ENCODE measurements at places on chromosomes 6 and 20.

DNA sequence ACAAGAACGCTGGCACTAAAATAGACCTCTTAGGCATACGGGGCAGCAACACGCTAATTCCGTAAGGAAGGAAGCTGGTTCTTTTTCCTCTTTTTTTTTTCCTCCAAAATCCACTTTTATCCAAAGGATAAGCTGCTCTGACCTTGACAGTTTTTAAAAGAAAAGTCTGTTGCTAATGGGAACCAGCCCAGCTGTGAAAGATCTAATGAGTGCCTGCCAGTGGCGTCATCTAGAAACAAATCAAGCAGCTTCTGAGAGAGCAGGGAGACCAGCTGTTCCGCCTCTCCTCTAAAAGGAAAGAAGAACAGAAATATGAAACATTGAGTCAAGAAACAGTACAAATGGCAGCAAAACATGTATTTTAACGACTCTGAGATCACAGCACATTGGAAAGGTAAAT lies 78.6 kb downstream of the FAXC start:
- no peak for DNase-seq

DNA sequence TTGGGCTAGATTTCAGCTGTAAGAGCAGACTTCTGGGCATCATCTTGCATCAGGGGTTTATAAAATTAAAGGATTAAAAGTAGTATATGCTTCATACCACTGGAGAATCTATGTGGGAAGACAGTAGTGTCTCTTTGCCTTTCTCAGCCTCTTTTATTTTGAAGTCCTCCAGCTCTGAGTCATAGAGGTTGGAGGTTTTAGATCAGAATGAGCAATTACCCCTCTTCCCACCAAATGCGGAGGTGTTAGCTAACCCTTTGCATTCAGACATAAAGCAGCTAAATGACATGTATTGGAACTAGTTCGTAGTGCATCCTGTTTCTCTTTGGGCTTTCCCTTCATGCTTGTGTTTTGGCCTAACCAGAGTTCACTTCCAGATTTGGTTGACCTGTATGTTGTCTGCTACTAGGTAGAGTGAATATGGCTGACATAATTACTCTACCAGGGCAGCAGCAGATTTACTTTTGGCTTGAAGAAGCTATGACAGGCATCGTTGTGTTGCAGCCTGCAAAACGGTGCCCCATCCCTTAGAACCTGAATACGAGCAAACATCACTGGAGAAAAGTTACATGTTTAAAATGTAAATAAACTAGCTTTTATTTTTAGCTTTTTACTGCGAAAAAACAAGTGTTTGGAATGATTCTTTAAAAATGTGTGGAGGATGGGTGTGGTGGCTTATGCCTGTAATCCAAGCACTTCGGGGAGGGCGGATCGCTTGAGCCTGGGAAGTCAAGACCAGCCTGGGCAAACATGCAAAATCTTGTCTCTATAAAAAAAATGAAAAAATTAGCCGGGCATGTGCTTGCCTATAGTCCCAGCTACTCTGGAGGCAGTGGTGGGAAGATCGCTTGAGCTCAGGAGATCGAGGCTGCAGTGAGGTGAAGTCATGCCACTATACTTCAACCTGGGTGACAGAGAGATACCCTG lies 82.2 kb downstream of the MYO6 start:
- DNase-seq, result no peak

DNA sequence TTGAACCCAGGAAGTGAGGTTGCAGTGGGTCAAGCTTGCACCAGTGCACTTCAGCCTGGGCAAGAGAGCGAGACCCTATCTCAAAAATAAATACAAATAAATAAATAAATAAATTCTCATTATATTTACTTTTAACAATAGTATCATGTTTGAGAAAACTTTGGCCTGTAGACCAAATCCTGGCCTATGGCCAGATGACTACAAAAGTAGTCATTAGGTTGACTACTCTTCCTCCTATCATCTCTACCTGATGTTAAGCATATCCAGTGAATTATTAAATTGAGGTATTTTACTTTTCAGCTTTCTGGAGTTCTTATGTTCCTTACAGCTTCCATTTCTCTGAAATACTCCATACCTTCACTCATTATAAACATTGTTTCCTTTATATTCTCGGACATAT lies 280.6 kb downstream of the LAMA2 start:
- no peak for DNase-seq

- DNase-seq, result no peak
Measured at GRCh38 chr20:12597551-12597950, 411.2 kb upstream of the SPTLC3 start.

GRCh38 chr6:56796196-56796532 lies 153.5 kb upstream of the DST start:
- DNase-seq, result no peak

- no peak for DNase-seq
Measured at GRCh38 chr6:26330859-26331217, 34.2 kb upstream of the BTN3A2 start.

DNA sequence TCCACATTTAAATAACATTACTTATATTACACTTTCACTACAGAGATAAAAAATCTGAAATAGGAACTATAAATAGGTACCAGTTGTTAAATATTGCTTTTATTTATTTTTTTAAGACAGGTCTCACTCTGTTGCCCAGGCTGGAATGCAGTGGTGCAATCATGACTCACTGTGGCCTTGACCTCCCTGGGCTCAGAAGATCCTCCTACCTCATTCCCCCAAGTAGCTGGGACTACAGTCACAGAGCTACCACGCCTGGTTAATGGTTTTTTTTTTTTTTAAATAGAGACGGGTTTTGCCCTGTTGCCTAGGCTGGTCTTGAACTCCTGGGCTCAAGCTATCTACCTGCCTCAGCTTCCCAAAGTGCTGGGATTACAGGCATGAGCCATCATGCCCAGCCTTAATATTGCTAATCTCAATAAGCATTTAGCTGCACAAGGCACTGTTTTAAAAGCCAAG lies 17.3 kb downstream of the EEF1E1 start:
- DNase-seq, result no peak

DNA sequence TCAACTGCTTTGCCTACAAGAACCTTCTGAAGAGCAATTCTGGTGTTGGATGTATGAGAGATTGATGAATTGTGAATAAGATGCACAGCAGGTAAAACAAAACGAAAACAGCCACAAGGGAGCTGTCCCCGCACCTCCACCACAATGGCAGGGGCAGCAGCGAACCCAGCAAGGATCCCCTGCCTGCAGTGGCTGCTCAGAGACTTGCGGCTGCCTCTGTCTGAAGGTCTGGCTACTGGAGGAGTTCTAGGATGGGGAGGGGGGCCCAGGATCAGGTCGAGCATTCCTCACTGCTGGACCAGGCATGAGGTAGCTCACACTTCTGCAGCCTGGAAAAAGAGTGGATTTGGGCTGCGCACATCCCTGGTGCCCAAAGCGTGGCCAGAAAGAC lies 523.5 kb downstream of the CDH26 start:
- no peak for DNase-seq

- no peak for DNase-seq
Measured at GRCh38 chr20:50788045-50788991, 6.5 kb upstream of the BCAS4 start.

- no peak for DNase-seq
Measured at GRCh38 chr20:57880571-57880892, 170.7 kb upstream of the PMEPA1 start.

DNA sequence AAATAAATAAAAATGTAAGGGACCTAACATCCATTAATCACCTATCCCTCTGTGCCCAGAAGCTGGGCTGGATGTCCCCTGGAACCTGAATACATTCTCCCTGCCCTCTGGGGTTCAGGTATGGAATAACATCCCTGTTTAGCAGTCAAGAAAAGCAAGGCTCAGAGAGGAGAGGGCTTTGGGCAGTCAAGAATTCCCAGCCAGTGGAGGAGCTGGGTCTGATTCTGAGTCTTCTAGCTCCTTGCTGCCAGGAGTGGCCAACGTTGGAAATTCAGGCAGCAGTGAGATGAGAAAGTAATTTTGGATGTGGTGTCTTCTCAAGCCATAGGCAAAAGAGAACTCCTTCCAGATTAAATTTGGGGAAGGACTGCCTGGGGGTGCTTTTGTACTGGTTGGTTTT lies 42.6 kb upstream of the ZNFX1 start:
- DNase-seq, result no peak

DNA sequence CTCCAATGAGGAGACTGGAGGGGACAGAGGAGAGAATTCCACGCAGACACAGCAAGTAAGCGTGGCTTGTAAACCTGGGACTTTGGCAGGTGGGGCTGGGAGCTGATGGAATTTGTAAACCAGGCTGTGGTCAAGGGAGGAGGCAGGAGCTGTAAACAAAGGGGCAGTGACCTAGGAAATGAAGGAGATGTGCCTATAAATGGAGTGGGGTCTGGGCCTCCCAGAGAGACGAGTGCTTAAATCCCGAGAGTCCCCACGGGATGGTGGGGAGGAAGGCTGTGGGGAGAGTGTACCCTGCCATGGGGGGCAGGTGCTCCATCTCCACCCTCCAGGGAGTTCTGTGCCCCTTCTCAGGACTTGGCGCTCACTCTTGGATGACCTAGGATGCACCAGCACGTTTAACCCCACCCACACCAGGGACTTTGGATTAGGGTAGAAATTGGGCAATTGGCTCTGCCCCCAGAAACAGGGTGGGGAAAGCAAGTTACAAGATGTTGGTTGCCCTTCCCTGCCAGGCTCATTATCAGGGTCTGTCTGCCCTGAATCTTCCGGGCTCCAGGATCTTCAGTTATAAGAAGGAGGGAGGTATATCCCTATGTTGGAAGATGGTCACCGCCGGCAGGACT lies 4.0 kb upstream of the DHX16 start:
- no peak for DNase-seq

DNA sequence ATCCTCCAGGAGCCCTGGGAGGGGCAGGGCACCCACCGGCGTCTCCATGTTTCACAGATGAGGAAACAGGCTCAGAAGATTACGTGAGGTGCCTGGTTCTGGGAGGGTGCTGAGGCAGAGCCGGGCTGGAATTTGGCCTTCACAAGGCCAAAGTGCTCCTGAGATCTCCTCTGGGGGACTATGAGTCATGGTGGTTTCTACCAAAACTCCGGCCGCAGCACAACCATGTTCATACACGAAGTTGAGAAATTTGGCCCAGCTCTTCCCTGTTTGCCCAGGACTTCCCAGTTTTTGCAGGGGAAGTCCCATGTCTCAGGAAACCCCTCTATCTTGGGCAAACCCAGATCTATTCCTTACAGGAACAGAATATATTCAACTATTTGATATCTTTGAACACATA lies 172.9 kb upstream of the CDYL start:
- DNase-seq, result no peak

GRCh38 chr20:60446267-60447111 lies 488.3 kb downstream of the CDH26 start:
- DNase-seq, result no peak

DNA sequence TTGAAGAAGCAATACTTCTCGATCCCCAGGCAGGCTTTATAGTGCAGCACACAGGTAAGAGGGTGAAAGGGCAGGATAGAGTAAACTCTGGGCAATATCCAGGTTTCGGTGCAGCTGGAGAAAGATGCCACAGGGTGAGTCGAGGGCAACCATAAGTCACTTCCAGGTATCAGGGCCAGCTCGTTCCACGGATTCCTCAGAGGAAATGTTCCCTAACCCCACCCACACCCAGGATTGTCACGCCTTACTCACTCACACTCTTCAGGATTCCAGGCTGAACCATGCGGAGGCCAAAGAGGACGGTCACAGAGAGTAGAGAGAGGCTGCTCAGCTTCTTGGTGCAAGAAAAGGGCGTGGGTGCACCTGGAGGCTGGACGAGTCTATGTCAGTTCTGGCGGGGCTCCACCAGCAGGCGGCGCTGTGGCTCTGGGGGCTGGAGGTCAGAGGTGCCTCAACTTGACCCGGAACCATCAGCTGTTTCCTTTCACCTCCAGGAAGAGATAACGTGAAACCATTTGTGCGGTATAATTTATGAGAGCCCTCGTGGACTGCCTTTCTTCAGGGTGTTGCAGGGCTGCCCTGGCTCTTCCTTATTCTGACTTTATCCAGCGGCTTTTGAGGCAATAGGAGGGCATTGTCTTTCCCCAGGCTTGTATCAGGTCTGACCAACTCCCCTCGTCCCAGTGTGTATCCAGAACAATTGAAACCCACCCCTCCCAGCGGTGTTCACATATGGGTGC lies 14.5 kb upstream of the WFDC12 start:
- no peak for DNase-seq

GRCh38 chr20:11057624-11058023 lies 383.8 kb upstream of the JAG1 start:
- DNase-seq, result no peak

- DNase-seq, result no peak
Measured at GRCh38 chr20:57126481-57127092, 139.9 kb downstream of the BMP7 start.

DNA sequence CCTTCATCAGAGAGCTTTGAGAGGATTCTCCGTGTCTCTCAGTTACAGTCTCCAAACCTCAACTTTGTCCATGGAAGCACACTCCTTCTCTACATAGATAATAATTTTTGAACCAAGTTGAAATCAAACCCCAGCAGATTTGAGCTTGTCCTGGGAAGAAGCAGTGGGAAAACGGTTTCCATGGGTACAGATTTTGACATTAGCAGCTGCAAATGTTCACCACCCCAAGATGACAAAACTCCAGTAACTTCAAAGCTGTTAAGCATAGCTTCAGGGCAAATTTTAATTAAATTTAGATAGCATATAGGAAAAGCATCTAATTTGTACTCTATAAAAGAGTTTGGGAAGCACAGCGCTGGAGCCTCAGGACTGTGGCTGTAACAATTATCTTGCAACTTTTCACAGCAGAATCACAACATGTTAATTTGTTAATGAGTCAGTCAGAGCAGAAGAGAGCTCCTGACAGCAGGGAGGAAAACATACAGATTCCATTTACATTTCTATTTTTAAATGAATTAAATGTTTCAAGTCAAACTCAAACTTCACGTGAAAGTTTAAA lies 240.7 kb downstream of the BMP7 start:
- DNase-seq, result no peak

DNA sequence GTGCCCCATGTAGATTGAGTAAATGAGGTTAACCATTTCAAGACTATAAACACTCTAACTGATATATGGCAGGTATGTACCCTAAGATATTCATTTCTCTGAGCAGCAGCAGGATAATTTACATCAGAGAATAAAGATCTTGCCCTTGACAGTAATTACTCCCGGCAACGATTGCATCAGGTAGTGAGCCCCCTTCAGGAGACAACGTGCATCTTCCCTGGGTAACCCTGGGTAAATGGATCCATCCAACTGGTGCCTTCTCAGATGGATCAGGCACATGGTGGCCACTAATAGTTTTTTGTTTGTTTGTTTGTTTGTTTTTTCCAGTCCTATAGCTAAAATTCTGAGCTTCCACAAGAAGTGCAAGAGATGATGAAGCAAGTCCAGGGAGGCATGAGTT lies 469.4 kb upstream of the SLC35B3 start:
- DNase-seq, result no peak

DNA sequence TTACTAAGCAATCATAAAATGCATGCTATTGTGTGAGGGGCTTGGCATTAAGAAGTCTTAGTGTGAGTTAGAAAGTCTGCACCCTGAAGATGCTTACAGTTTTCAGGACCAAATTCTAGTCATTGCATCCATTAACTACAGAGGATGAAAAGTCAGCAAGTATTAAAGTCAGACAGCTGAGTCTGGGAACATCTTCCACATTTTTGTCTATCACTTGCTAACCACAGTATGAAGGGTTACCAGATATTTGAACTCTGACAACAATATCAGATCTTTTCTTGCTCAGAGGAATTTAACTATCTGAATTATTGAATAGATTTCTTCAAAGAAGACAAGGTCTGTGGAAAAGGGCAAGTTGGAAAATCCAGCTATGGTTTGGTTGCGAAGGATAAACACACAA lies 264.4 kb downstream of the BTBD9 start:
- DNase-seq, result no peak

GRCh38 chr6:70395301-70395672 lies 18.0 kb upstream of the FAM135A start:
- DNase-seq, result no peak
